Cardiac fibroblast (primary cell): ENCODE measurements at places on chromosomes 3 and 15.

GRCh38 chr15:89459271-89460038 is 36.9 kb downstream of the RHCG start:
- DNase-seq, result no peak

DNA sequence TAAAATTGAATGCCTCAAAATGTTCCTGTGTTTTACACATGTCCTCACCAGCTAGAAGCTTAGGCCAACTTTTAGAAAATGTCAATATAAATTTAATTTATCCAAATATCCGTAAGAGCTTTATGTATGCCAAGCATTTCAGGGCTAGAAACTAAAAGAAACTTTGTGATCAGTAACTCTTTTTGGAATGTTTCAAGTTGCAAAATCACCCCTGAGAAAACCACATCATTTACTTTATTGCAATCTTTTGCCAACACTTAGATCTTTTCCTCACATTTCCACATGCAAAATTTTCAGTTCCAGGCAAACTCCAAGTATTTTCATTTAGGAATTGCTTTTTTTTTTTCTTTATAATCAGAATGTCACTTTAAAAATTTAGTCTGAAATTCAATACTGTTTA is 20.1 kb upstream of the IGF1R start:
- no peak for DNase-seq

DNA sequence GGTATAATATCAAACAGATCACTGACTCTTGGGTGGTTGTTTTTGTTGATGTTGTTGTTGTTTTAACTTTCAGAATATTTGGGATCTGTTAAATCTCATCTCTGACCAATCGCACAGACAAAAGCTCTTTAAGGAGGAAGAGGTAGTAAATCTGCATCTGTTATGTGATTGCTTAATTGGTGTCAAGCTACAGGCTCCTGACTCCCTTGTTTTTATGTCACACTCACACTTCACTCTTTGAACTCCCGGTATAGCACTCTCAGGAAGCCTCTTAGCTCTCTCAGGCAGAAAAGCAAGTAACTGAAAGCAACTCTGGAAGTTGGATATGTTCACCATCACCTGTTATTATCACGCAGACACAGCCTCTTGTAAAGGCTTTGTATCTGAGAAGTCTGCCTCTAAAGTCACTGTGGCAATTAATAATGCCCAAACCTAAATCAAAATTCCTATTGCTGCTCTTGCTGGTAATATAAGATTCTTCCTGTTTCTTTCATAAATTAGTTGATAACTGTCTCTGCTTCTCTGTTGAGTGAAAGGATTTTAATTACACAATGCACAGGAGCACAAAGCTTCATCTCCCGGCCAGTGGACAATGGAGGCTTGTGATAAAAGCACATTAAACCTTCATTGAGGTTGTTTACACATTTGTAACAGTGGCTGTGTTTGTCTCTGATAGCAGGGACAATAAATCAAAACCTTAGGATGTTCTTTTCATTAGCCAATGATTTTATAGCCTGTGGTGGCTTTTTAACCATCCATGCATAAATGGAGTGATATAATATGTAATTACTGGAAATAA is 576.7 kb downstream of the MFSD1 start:
- no peak for DNase-seq

GRCh38 chr3:37590328-37591079 is 271.2 kb upstream of the CTDSPL start:
- peak; percentile 35 for DNase-seq

GRCh38 chr3:137121704-137122314 is 164.0 kb downstream of the IL20RB start:
- peak; percentile 63 for DNase-seq
